Hematopoietic multipotent progenitor cell treated with erythropoietin and hydrocortisone succinate and interleukin-3 and kit ligand, for 8 days (in vitro differentiated cells): ENCODE measurements at places on chromosomes 1 and 21.

- DNase-seq, result no peak
Measured at GRCh38 chr1:117416004-117416403, 48.8 kb downstream of the MAN1A2 start.

DNA sequence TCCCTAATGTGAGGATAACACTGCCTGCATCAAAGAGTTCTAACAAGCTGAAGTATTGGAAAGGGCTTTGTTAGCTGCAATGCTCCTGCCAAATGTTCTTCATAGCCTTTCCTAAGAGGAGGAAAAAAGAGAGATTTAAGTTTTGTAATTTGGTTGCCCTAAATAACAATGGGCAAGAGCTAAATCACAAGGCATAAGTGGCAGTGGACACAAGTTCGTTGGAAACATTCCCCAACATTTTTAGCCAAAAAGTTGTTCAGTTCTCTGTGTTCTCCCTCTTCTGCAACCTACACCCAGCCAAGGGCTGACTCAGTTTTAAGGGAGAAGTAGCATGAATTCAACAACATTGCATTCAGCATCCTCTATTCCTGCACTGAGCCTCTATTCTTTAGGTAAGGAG is 2.6 kb upstream of the UQCRHL start:
- no peak for DNase-seq

GRCh38 chr21:45709173-45709572 is 65.6 kb downstream of the PCBP3 start:
- no peak for DNase-seq

DNA sequence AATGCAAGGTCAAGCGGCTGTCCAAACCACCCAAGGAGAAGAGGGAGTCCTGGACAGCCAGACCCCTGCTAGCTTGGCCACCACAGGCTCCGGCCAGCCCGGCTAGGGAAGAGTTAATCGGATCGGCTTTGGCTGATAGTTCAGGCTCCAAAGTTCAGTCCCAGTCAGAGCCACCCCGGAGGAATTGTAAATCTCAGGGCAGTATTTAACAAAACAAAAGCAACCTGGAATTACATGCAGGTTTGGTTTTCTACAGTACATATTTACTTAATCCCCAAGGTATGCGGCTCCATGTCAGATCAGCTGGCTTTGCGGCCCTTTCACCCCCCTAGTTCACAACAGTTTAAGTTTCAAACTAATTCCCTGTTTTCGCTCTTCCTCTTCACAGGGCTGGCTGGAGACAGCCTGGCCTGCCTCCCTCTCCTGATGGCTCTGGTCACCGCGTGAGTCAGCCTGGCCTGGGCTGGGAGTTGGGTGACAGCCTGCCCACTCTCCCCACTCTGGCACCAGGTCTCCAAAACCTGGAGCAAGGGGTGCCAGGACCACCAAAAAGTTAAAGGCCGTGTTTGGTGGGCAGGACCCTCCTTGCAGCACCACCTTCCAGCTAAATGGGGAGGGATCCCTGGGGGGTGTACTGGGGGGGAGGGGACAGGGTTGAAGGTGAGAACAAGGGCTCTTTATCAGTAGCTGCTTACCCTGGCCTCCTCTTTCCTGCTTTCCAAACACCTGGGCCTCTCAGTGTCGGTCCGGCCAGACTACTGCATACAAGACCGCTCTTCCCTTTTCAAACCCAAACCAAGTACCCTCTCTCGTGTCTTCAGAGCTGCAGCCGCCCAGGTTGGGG is 1.9 kb downstream of the DHRS3 start:
- DNase-seq, result no peak

GRCh38 chr1:158078569-158079080 is 85.2 kb downstream of the KIRREL1 start:
- no peak for DNase-seq

GRCh38 chr1:22420455-22421053 is 31.1 kb upstream of the ZBTB40 start:
- DNase-seq, result peak; percentile 78

GRCh38 chr1:222370081-222370912 is 177.6 kb downstream of the HHIPL2 start:
- DNase-seq, result no peak

- DNase-seq, result no peak
Measured at GRCh38 chr1:73930293-73930692, 267.7 kb downstream of the LRRIQ3 start.

DNA sequence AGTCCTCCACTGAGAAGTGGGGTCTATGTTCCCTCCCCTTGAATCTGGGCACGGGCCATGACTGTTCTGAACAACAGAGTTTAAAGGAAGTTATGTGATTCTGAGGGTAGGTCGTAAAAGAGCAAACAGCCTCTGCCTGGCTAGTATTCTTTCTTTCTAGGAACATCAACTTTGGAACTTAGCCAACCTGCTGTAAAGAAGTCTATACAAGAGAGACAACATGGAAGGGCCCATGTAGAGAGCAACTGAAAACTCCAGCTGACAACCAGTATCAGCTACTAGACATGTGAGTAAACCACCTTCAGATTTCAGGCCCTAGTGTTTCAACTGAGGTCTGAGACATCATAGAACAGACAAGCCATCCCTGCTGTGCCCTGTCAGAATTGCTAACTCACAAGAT is 7.5 kb downstream of the SELENOF start:
- peak; percentile 23 for DNase-seq

DNA sequence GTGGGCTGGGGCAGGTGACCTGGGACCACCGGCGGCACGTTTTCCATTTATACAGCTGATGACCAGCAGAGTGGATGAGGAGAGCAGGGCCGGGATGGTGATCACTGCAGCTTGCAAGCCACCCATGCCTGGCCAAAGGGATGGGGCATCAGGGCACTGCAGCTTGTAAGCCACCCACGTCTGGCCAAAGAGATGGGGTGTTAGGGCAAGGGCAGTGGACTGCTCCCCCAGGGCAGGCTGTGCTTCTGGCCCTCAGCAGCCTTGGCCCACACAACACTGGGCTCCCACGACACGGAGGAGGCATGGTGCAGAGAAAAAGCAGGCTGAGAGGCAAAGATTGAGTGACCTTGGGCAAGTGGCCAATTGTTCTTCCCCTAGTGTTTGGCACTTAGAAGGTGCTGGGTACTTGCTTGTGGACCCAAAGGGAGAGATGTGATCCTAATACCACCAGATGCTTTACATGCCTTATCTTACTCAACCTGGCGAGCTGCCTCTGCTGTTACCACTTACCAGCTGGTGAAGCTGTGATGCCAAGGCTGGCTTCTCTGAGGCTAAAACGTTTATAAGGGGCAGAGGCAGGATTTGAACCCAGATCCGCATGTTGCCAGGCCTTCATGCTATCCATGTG is 48.3 kb downstream of the TRIM62 start:
- DNase-seq, result peak; percentile 49

DNA sequence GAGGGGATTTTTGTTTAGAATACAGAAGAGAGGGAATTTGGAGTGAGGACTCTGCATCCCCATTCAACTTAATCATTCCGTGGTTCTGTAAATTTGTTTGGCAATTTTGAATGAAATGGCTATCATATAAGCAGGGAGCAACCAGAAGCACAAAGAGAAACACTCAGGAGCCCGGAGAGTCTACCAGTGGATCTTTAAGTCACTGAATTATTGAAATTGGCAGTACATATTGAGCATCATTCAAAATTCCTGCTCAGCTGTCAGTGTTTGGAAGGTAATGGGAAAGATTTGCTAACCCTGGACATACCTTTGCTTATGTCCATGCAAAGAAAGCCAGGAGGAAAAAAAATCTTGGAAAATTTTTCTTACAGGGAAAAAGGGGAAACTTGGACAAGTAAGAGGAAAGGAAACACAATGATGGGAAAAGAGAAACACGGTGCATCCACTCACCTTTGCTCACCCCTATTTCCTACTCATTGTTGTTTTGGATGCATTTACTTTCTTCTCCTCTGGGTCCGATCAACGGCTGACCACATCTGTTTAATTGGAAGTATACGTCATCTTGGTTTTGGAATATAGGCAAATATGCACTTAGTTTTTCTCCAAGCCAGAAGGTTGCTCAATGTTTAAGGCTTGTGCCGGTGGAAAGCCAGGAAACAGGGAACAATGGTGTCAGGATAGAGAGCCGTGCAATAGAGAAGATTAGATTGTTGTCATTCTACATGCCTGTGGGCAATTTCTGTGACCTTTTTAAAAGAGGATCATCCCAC is 243.0 kb upstream of the LYPLAL1 start:
- DNase-seq, result no peak

DNA sequence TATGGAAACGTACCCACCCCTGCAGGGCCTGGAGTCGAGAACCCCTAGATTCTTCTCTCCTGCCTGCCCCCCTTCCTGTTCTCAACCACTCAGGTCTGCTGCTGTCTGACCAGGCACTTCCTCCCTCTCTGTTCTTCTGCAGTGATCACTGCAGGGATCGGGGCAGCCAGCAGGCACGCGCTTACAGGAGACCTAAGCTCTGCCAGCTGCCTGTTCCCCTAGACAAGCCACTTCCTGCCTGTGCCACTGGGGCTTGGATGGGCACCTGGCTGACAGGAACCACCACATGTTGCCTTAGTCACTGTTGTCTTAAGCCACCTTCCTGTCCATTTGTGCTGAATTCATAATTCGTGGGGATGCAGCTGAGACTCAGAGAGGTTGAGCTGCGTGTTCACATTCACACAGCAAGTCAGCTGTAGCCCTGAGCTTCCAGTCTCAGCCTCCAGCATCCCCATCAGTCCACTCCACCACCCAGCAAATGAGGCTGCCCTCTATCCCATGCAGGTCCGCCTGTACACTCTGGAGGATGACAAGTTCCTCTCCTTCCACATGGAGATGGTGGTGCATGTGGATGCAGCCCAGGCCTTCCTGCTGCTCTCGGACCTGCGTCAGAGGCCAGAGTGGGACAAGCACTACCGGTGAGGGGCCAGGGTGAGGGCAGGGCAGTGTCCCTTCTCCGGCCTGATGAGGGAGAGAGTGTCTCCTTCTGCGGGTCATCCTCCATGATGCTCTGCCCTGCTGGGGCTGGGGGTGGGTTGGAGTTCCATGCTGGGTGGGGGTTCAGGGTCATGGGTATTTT is 18.6 kb downstream of the FAM151A start:
- no peak for DNase-seq

- DNase-seq, result no peak
Measured at GRCh38 chr21:29221253-29221744, 77.4 kb upstream of the BACH1 start.

DNA sequence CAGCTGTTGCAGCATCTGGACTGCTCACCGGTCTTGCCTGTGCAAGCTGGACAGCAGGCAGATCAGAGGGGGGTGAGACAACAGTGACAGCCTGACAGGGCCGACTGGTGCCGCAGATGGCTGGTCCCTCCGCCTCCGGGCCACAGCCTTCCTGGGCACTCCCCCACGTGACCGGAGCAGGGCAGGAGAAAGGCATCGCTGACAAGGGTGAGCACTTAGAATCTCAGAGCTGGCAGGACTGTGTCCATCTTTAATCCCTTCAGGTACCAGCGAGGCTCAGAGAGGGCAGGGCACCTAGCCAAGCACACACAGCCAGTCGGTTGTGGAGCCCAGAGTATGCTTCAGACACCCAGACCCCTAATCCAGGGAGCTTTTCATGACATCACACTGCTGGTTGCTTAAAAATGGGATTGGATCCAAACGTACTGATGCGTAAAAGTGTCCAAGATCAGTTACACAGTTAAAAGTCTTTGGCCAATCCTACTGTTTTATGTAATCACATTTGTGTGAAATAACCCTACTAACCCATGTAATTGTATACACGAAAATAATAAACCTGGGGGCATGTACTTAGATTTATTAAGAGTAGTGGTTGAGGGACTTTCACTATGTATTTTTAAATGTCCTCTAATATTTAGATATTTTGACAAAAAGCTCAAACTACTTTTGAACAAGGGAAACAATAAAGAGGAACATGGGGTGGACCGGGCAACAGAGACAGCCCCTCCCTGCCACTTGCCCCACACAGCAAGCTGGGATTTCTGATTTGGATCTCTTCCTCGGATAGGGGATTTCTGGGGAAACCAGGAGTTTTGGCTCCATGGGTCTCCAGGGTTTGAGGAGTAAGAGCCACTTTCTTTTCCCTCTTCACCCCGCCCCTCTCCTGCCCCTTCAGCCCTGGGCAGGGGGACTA is 758 bp upstream of the CNTN2 start:
- no peak for DNase-seq

GRCh38 chr1:224108991-224109390 is 4.9 kb upstream of the FBXO28 start:
- no peak for DNase-seq

GRCh38 chr21:43027846-43028731 is 47.5 kb downstream of the CBS start:
- DNase-seq, result no peak

DNA sequence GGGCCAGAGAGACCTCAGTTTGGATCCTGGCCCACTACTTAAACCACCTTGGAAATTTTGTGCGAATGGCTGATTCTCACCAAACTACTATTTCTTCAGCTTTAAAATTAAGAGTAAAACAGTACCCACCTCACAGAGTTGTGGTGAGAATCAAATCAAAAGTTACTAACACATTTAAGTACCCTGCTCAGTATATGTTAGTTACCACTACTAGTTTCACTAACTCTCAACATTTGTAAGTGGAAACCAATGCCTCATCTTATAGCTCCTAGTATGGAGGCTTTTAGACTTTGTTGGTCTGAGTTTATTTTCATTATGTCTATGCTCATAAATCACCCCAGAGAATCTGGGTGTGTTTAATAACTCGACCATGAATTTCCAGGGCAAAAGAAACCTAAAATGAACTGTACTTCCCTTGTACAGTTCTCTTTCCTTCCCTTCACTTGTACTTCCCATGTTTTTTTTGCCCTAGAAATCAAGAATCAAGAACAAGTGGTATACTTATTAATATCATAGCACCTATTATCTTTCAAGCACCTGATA is 11.6 kb upstream of the SERBP1 start:
- DNase-seq, result no peak

GRCh38 chr1:183147735-183148134 is 38.3 kb upstream of the LAMC2 start:
- no peak for DNase-seq

GRCh38 chr1:93829061-93829460 is 49.9 kb downstream of the DNTTIP2 start:
- no peak for DNase-seq

DNA sequence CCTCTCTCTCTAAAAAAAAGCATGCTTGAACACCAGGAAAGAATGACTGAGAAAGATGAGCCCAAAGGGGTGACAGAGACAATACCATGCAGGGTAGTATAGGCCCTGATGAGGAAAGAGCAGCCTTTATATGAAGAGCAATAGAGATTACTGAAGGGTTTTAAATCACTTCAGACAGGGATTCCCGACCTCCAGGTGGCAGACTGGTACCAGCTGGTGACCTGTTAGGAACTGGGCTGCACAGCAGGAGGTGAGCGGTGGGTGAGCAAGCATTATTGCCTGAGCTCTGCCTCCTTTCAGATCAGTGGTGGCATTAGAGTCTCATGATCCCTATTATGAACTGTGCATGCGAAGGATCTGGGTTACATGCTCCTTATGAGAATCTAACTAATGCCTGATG is 30.8 kb upstream of the GTF2B start:
- no peak for DNase-seq

- no peak for DNase-seq
Measured at GRCh38 chr1:20725189-20726117, 7.0 kb downstream of the SH2D5 start.

- DNase-seq, result no peak
Measured at GRCh38 chr1:78153092-78153736, 107.4 kb downstream of the GIPC2 start.

- DNase-seq, result no peak
Measured at GRCh38 chr1:165265196-165265838, 91.2 kb downstream of the LMX1A start.

- no peak for DNase-seq
Measured at GRCh38 chr1:69263921-69264391, 303.8 kb upstream of the LRRC7 start.

GRCh38 chr1:53508056-53508990 is 49.1 kb downstream of the DMRTB1 start:
- DNase-seq, result no peak

- DNase-seq, result no peak
Measured at GRCh38 chr1:76371941-76372340, 297.4 kb downstream of the ST6GALNAC3 start.
